ENCODE measurements at places on chromosomes 5 and 9. TPM values are rescaled to one million over a fixed set of nuclear protein-coding genes. Genes with fewer than 3 reads are reported as not detected.

- no peak overlapping the region for H3K27ac ChIP-seq
- peaks cover 3% of the 10 kb centered on the region for H3K4me1 ChIP-seq
- H3K27me3 ChIP-seq = no peaks in the 10 kb centered on the region
- DNase-seq = peak; percentile 92
- H3K4me3 ChIP-seq = no peak overlapping the region
Measured at GRCh38 chr5:83388608-83389007, 82.9 kb upstream of the VCAN start.

- peaks cover 5% of the 10 kb centered on the region for H3K4me1 ChIP-seq
- H3K36me3 ChIP-seq = no peaks in the 10 kb centered on the region
- no peak overlapping the region for H3K27ac ChIP-seq
- no peak overlapping the region for H3K4me3 ChIP-seq
Measured at GRCh38 chr9:132239518-132239917, 77.7 kb downstream of the NTNG2 start.

DNA sequence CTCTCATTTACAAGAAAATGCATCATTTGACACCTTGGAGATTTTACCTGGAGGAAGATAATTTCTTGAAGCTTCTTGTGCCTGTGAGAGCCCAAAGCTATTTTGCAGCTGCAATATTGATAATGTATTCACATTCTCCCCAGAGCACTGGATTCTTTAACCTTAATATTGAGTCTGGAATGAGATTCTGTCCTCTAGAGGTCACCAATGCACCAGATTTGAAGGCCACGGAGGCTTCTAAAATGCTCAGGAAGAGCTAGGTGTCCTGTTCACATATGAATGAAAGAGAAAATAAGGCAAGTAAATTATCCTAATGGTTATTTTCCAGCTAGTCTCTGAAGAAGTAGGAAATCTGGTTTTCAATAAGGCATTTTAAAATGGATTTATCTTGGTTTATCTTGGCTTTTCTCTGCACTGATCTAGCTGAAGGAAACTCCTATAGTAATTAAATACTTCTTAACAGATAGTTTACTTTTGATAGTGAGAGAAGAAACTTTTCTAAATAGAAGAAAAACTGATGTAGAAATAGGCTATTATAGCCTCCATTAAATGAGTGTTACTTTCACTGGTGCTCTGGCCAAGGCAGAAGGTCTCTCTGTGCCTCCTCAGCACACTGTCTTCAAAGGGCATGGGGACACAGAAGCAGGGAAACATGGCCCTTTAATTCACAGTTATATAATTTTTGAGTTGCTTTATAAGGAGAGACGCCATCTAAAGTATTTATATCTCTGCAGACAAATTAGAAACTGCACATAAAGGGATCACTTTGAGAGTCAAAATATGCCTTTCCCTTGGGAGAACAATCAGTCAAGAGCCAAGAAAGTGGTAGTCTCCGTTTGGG is 297.0 kb upstream of the ACTBL2 start:
- H3K4me3 ChIP-seq = no peak overlapping the region
- no peaks in the 10 kb centered on the region for H3K27me3 ChIP-seq
- no peaks in the 10 kb centered on the region for H3K36me3 ChIP-seq
- H3K4me1 ChIP-seq = peaks cover 20% of the 10 kb centered on the region
- H3K27ac ChIP-seq = peak overlapping the region; percentile 58

The PCDHB15 gene
- total RNA-seq = 0.28 TPM

The AQP7 gene
- total RNA-seq = 0.28 TPM

The RGS14 gene
- total RNA-seq = 1.1 TPM

The RNF183 gene
- total RNA-seq = not detected

GRCh38 chr5:38905516-38905915 is 59.7 kb downstream of the OSMR start:
- no peak overlapping the region for H3K27ac ChIP-seq
- no peaks in the 10 kb centered on the region for H3K4me1 ChIP-seq
- peak; percentile 26 for DNase-seq
- H3K36me3 ChIP-seq = peaks cover 63% of the 10 kb centered on the region

GRCh38 chr5:38680094-38680825 is 123.8 kb upstream of the LIFR start:
- no peak overlapping the region for H3K27ac ChIP-seq
- H3K27me3 ChIP-seq = peaks cover 8% of the 10 kb centered on the region
- no peaks in the 10 kb centered on the region for H3K4me1 ChIP-seq
- DNase-seq = no peak

Data from IMR-90 (cell line).